ENCODE measurements at places on chromosomes 11 and 22.

GRCh38 chr11:66579017-66579606 is 10.7 kb upstream of the CTSF start:
- no peak for DNase-seq

DNA sequence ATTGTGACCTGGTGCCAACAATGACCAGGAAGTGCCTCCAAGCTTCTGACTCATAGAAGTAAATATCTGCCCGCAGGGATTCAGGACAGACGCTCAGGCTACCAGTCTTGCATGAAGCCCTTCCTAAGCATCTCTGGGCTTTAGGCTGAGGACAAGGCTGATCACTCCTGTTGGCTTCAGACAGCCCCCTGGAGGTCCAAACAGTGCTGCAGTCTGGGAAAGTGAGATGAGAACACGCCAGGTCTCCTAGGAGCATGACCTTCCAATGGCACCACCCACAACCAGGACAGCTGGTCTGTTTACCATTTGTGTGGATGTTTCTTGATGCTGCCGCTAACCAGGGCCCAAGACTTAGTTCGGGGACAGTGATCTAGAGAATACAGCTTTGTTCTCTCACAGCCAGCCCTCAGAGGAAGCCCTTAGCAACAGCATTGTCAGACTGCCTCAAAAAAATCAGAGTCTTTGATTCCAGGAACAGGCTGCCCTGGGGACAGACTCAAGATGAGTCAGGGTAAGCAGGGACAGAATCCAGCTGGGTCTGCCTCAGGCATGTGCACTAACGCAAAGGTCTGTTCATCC is 111.2 kb downstream of the ZNF280B start:
- no peak for DNase-seq

- no peak for DNase-seq
Measured at GRCh38 chr22:17741866-17742526, 32.3 kb downstream of the BID start.

DNA sequence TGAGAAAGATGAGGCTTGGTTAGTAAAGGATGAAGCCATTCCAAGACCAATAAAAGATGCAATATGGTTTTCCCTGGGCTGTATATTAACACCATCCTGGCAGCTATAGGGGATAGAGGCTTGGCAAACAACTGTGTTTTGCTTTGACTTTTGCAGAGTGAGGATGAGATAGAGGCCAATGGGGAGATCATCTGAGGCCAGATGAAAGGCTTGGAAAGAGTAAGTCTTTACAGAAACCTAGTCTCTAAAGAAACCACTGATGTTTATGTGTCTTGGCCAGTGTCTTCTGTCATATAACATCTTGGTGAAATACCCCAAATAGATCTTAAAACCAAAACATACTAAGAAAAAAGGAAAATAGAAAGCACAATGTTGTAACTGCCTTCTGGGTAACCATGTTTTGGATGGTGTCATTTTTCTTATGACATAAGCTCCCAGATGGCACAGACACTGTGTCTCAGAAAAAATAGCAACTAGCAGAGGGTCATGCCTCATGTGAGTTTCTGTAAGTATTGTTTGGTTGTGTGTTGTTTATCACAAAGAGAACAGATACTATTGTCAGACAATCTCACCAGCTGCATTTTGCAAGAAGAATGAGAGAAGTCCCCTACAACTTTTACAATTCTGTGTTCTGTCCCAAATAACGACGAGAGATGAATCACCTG is 305.4 kb downstream of the ST3GAL4 start:
- no peak for DNase-seq

- no peak for DNase-seq
Measured at GRCh38 chr11:65554057-65554818, 3.9 kb downstream of the LTBP3 start.

Data from AG04449 (cell line).